ENCODE measurements at places on chromosomes 4 and X. TPM values are rescaled to one million over a fixed set of nuclear protein-coding genes. Genes with fewer than 3 reads are reported as not detected.
A peak's percentile ranks its signal among the peaks of the same experiment; 100 is the strongest.

DNA sequence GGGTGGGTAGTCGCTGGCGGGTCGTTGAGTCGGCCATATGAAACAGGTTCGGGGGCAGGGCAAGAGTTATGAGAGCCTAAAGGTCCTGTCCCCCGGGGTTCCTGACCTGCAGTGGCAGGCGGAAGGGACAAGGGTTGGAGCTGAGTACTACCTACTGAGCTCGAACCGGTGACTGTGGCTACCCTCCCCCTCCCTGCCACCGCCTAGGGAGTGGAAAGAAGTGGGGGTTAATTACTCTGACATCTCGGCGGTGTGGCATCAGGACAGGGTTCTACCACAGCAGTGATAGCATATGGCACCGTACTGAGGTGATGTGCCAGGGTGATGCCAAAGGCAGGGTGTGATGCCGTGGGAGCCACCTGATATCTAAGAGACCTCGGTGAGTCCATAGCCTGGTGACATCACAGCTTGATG lies 307 bp downstream of the ATG4A start:
- no peaks in the 10 kb centered on the region for H3K27me3 ChIP-seq
- no peak overlapping the region for H3K4me3 ChIP-seq
- H3K4me1 ChIP-seq = no peaks in the 10 kb centered on the region

Gene ATP1B4
- not detected for total RNA-seq

GRCh38 chrX:101160001-101160400 lies 59.6 kb upstream of the DRP2 start:
- H3K4me1 ChIP-seq = no peaks in the 10 kb centered on the region
- no peak for DNase-seq
- H3K36me3 ChIP-seq = peaks cover 34% of the 10 kb centered on the region

DNA sequence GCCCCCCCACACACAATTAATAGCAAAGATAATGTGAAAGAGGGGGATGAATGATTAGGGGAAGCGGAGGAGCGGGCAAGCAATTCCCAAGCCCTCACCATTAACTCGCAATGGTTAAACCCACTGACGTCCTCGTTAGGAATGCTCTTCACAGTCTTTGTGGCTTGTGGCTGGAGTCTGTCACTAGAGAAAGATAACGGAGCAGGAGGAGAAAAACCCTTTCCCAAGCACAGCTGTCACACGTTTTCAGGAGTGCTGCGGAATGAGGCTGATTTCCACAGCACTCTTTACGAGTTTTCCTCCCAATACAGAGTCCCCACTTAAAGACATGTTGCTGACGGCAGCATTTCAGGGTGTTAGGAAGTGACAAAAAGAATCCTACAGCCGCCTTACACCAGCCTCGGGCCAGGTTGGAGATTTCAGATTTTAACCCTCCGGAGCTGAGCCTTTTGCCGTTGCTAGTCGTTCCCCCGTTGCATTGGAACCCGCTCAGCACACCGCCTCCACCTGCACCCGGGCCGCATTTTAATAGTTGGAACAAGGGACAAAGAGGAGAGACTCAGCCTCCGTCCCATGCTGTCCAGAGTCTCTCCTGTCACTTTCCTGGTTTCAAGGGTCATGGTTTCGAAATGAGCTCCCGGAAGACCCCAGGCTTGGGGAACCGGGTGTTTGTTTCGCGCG lies 92.2 kb downstream of the GEMIN8 start:
- DNase-seq = no peak
- H3K4me1 ChIP-seq = peaks cover 60% of the 10 kb centered on the region
- H3K36me3 ChIP-seq = peaks cover 11% of the 10 kb centered on the region
- peak overlapping the region; percentile 97 for H3K27ac ChIP-seq

Gene IL2
- total RNA-seq = 0.64 TPM

Gene TCEAL9
- 30.4 TPM for total RNA-seq

- DNase-seq = no peak
- peaks cover 5% of the 10 kb centered on the region for H3K4me1 ChIP-seq
- H3K27me3 ChIP-seq = no peaks in the 10 kb centered on the region
- H3K4me3 ChIP-seq = no peak overlapping the region
- no peaks in the 10 kb centered on the region for H3K36me3 ChIP-seq
These were observed 496.3 kb downstream of the PDGFC start for GRCh38 chr4:156475322-156475721.

Gene NOX1
- total RNA-seq = not detected
